ENCODE measurements at places on chromosomes 7 and 10. TPM values are rescaled to one million over a fixed set of nuclear protein-coding genes. Genes with fewer than 3 reads are reported as not detected.

The CYREN gene
- 50.1 TPM for total RNA-seq

The ABCA13 gene
- total RNA-seq: 0.24 TPM

The ZNF853 gene
- total RNA-seq: 0.85 TPM

The CTAGE4 gene
- total RNA-seq: not detected

The SPDYE16 gene
- not detected for total RNA-seq

The HOXA7 gene
- total RNA-seq: not detected

The DHX32 gene
- 52.5 TPM for total RNA-seq

The ENTPD1 gene
- under 0.01 TPM for total RNA-seq

The CHAT gene
- total RNA-seq: not detected

The ANTXRL gene
- total RNA-seq: not detected

The LIPJ gene
- not detected for total RNA-seq

The PBLD gene
- total RNA-seq: 1.1 TPM
